CD4-positive, alpha-beta T cell treated with Interleukin-15 for 4 hours (primary cell): ENCODE measurements at places on chromosomes 4 and X.
A peak's percentile ranks its signal among the peaks of the same experiment; 100 is the strongest.

DNA sequence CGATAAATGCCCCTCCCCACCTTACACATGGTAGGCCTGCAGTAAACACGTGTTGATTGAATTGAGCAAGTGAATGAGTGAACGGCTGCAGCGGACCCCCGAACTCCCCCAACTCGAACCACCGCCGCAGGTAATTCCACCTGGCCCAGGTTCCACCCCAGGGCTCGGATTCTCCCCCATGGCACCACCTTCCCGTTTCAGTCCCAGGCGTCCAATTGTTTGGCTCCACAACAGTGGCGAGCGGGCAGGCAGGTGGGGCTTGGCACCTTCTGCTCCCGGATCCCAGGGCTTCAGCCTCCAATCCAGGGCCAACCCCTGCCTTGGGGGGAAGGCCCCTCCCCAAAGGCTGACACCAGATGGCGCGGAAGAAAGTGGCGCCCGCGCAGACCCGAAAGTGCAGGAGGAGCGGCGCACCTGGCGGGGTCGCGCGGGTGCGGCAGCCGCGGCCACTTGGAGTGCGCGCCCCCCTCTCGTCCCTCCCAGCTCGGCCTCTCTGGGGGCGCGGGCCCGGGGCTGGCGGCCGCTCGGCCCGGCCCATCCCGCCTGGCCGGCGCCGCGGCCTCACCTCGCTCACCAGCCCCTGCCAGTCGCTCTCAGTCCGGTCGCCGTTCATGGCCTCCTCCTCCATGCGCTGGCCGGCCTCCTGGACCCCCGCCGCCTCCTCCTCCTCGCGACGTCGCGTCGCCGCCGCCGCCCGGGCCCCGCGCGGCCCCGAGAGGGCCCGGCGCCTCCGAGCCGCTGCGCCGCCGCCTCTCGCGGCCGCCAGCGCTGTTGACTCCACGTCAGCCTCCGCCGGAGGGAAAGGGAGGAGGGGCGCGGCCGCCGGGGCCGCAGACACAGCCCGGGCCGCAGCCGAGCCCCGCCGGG, at the start of gene CCDC149:
CCDC149 (minus strand) TSS at position 791 of the 867 bp plus-strand sequence; CDS start at position 613, 178 bp downstream.
- DNase-seq = no peak

GRCh38 chrX:49172280-49172780, 632 bp downstream of the PLP2 start:
- DNase-seq = peak; percentile 83

- DNase-seq = no peak
Observed at GRCh38 chr4:20698820-20699219, 1.4 kb upstream of the PACRGL start.

GRCh38 chrX:144335402-144335801, 451.5 kb downstream of the UBE2NL start:
- no peak for DNase-seq

DNA sequence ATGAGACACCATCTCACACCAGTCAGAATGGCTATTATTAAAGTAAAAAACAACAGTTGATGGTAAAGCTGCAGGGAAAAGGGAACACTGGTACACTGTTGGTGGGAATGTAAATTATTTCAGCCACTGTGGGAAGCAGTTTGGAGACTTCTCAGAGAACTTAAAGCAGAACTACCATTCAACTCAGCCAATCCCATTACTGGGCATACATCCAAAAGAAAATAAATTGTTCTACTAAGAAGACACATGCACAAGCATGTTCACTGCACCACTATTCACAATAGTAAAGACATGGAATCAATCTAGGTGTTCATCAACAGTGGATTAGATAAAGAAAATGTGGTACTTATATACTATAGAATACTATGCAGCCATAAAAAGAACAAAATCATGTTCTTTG, 135.0 kb downstream of the REELD1 start:
- DNase-seq = no peak

DNA sequence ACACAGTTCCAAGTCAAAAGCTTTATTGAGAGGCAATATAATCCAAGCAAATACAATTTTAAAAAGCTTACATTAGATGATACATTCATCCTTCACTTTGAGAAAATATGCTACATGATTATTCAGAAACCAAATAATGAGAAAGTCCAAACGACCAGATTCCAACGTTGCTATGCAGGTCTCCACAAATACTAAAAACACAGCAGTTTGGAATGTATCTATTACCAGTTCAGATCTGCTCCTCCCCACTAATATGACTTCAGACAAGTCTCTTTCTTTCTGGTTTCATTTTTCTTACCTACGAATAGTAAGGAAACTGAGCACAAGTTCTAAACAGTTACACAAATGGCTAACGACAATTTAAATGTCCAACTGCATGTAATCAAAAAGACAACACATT, 9.5 kb downstream of the NAF1 start:
- no peak for DNase-seq

GRCh38 chr4:70994387-70995099, 1.1 kb downstream of the DCK start:
- no peak for DNase-seq

DNA sequence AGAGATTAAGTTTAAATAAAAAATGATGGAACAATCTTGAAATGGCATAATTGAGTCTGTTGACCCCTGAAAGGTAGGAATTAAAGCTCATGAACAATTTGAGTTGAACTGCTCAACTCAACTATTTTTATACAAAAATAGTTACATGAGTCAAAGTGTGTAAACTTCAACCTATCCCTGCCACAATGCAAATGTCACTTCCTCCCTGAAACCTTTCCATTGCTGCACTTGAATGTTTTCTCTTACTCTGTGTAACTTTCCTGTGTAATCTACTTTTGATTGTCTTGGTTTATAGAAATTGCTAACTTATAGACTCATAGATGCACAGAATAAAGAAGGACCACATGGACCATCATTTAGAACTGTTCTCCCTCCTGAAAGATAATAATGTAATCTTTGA, 218.5 kb downstream of the GBA3 start:
- DNase-seq = no peak

DNA sequence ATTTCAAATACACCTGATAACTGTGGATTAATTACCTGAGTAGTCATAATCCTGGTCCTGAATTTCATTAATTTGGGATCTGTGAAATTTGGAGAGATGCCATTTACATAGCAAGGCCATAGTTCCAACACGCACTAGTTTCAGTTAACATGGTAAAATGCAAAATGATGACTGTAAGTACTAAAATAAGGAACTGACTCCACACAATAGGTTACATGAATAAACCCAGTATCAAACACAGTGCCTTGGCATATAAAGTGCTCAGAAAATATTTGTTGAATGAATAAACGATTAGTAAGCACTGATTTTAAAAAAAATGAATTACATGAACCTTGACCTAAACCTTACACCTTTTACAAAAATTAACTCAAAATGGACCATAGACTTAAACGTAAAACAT, 9.0 kb downstream of the FBXO8 start:
- DNase-seq = no peak

DNA sequence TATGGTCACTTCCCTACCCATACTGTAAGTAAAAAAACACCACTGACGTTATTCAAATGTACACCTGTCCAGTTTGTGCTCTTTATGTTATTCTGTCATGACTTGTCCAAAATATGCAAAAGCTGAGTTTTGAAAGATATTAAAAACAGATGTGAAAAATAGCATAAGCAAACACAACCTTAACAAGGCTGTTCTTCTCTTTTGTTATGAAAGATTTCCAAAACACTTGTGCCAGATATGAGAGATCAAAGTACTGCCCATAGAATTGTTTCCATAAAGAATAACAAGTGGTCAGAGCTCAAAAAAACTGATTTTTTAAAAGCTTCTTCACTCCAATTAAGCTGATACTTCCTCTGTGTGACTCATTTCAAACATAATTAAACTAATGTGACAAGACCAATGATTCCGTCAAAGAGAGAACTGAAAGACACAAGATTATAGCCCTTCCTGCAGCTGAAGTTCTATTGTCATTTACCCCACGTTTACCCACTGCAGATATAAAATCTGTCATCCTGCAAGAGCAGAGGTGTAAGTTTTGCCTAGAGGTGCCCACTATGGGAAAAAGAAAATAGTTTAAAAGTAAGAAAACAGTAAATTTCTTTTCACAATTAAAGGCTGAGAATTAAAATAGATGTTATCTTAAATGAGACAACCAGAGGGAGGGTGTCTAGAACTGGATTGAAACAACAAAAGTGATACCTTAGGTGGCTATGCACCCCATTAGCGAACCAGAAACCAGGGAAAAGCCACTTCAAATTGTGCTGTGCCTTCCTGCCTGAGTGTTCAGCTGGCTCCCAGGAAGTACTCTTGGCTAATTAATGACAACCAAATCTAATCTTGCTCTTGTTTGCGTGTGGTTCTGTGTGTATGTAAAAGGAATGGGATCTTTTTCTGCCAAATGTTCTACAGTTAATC, 30.1 kb downstream of the RASSF6 start:
- DNase-seq = no peak

GRCh38 chr4:95124906-95125504, 367.2 kb downstream of the BMPR1B start:
- no peak for DNase-seq

DNA sequence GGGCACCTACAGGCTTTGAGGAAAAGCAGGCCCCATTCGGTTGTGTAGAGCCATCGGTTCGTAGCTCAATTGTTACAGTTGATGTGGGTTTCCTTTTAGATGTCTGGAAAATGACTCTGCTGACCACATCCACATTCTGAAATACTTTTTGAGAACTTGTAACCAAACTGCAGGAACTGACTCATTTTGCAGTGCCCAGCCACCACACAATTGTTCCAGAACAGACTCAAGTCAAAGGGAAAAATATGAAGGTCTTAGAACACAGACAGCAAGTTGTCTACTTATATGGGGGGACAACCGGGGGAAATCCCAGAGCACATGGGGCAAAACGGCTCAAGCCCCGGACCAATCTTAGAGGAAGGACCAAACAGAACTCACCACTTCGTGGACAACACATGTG, 557.6 kb upstream of the DIPK2B start:
- peak; percentile 63 for DNase-seq

- DNase-seq = no peak
Observed at GRCh38 chr4:175827516-175827915, 15.5 kb upstream of the GPM6A start.

DNA sequence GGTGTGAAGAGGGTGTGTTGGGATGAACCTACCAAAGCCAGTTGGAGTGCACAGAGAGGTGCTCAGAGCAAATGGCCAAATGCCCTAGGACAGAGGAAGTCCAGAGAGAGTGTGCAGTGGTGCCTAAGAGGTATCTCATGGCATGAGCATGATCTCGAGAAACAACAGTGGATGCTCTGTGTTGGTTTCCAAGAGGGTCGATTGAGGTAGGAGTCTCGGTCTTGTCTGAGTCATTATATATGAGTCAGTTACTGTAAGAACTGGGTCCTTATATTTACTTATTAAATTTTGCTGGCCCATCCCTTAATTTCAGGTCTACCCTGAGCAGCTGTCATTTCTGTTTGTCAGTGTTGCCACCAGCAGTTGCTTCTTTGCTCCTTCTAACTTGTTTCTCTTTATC, 86.6 kb upstream of the TMEM150C start:
- no peak for DNase-seq

- DNase-seq = no peak
Observed at GRCh38 chr4:168124008-168124641, 31.8 kb downstream of the ANXA10 start.

- DNase-seq = no peak
Observed at GRCh38 chr4:58214376-58214775, 1104.2 kb upstream of the IGFBP7 start.

DNA sequence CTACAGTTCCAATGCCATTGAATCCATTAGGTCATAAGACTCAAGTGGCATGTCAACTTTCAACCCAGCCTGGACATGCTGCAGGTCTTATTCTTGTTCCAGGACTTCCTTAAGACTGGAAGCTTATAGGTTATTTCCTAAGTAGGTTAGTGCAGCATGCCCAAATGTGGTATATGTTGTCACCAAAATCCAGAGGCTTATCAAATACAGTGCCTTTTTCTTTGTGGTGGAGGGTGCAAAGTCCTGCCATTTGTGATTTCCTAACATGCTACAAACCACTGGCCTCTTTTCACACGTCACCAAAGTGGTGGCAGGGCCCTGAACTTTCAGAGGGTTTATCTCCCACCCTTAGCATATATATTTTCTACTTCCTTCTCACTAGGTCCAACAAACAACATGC, 9.7 kb upstream of the TMEM184C start:
- no peak for DNase-seq

GRCh38 chr4:150475763-150476162, 106.2 kb upstream of the MAB21L2 start:
- DNase-seq = no peak

GRCh38 chrX:135629342-135629741, 84.1 kb upstream of the CT45A1 start:
- no peak for DNase-seq

DNA sequence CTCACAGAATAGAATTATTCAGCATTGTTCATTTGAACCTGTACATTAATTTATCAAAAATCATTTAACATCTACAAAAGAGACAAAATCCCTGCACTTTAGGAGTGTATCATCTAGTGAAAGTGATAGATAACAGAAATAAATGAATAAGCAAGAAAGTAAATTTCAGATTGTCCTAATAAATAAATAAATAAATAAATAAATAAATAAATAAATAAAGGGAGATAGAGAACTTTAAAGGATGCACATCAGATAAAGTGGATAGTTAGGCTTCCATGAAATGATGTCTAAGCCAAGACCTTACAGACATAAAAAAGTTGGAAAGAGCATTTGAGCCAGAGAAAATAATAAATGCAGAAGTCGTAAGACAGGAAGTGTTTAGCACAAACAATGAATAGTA, 444.7 kb downstream of the CFAP47 start:
- DNase-seq = no peak

GRCh38 chr4:91916219-91916618, 387.5 kb upstream of the GRID2 start:
- DNase-seq = no peak

- no peak for DNase-seq
Observed at GRCh38 chr4:138190452-138190858, 51.7 kb downstream of the SLC7A11 start.

- DNase-seq = no peak
Observed at GRCh38 chrX:119479845-119480244, 11.6 kb downstream of the SLC25A5 start.

- no peak for DNase-seq
Observed at GRCh38 chrX:103201041-103201440, 13.9 kb upstream of the BEX4 start.

DNA sequence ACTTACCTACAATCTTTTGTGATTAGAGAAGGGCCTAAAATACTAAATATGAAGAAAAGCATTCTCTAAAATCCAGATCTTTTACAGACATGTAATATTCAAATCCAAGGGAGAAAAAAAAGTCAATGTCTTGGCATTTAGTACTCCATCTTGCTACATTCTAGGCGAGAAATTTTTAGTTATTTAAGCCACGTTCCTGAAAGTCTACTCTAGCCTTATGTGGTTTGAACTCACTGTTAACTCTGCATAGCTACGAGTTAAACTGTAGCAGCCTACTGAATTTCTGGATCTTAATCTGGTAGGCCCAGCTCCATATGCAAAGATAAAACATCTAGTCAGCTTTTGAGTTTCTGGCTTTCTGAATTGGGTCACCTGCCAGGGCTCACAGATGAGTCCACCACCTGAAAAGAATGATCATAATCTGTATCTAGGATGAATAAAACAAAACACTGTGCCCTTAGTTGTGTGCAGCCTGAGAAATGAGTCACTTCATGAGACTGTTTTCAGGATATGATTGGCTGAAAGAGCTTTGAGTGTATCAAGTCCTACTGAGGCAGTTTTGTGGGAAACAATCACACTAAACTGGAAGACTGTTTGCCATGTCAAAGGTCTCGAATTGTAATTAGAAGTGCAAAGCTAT, 3.2 kb upstream of the NEK1 start:
- DNase-seq = peak; percentile 21
